HFFc6 (cell line): ENCODE measurements at places on chromosomes 13 and 19.

- DNase-seq = no peak
These were observed 265.7 kb downstream of the ZNF536 start for GRCh38 chr19:30637926-30638325.

GRCh38 chr13:25217023-25217885 is 45.2 kb upstream of the AMER2 start:
- peak; percentile 63 for DNase-seq

DNA sequence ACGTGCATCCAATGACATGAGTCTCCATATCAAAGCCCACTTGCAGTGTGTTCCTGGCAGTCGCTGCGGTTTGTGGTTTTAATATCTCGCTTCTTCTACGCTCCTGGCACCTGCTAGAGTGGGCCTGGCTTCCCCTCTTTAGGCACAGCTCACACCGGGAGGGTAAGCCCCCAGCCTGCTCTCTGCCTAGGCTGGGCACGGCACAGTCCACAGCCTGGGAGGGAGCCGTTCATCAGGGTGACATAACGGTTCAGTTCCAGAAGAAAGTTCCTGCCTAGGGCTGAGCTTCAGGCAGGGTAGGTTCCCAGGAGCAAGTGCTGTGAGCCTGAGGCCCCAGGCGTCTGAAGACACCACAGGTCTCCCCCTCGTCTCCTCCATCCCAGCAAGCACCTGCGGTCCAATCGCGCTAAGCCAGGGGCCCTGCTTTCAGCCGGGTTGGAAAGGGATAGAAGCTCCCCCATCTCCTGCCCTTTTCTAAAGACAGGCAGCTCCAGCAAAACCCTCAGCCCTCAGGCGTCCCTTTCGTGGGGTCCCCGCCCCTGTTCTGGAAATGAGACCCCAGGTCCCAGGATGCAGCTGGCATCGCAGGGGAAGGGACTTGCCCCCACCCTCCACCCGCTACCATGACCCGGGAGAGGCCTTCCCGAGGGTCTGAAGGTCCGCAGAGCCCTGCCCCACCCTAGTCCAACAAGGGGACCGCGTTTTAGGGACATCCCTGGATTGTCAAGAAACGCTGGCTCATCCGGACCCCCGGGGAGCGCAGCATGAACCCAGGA is 121.6 kb upstream of the ZNF507 start:
- DNase-seq = no peak

- DNase-seq = no peak
These were observed 25.6 kb downstream of the RUBCNL start for GRCh38 chr13:46361276-46361934.

GRCh38 chr19:12064590-12065538 is at the start of gene ZNF844:
Gene ZNF844 (plus strand): TSS chr19:12064731. CDS start chr19:12064874, 143 bp downstream.
- DNase-seq = peak; percentile 81

GRCh38 chr19:1992759-1993260 is 22.7 kb downstream of the BTBD2 start:
- DNase-seq = no peak

DNA sequence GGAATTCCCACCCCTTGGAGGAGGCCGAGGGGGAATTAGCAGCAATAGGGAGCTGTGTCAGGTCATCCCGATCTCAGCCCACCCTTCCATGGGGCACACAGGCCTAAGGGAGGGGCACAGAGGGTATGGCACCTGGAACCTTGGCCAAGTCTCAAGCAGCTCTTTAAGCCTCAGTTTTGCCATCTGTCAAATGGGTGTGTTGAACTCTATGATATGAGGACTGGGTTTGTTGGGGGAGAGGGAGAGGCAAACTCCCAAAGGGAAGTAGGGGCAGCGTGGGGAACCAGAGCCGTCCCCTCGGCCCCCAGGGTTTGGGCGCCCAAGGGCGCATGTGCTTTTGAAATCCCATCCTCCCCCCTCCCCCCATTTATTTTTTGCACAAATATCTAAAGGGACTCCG is 49.7 kb downstream of the COLGALT1 start:
- no peak for DNase-seq

DNA sequence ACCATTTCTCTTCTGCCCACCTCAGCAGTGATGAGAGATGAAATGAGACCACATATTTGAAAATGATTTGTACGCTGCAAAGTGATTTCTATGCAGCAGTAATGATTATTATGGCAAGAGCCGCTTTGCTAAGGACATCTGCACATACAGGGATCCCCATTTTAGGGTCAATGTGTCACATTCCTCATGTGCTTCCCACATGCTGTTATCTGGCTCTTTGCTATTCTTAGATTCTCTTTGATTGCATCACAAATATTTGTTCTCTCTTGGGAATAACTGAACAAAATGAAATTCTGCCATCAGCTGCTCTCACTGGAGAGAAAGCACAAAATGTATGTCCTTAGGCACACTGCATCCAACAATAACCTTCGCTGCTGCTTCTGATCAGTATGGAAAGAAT is 209.5 kb upstream of the IPO5 start:
- no peak for DNase-seq

- no peak for DNase-seq
These were observed 167.5 kb upstream of the UBL3 start for GRCh38 chr13:30017880-30018279.

DNA sequence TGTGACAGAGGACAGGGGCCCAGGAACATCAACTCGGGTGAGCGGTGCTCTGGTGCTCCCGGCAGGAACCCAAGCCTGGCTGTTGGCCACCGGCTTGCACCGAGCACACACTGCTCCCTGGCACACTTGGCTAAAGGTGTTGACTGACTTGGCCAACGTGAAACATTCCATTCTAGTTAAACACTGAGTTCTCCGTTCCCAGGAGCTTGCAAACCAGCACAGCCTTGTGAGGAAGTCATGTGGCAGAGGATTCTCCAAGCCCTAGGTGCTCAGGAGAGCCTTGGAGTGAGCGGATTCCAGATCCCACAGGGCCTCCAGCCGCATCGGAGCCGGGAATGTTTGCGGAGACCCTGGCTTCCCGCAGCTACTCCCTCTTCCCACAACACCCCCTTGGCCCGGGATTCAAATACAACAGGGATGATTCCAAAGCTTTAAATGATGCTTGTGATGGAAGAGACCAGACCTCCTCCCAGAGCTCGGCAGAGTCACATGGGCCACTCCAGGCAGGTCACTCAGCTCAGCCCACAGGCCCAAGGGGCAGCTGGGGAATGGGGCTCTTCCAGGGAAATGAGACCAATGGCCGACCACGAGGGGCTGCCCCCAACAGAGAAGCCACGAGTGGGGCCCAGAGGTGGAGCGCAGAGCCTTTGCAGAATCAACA is 2.9 kb downstream of the C13orf46 start:
- DNase-seq = no peak

DNA sequence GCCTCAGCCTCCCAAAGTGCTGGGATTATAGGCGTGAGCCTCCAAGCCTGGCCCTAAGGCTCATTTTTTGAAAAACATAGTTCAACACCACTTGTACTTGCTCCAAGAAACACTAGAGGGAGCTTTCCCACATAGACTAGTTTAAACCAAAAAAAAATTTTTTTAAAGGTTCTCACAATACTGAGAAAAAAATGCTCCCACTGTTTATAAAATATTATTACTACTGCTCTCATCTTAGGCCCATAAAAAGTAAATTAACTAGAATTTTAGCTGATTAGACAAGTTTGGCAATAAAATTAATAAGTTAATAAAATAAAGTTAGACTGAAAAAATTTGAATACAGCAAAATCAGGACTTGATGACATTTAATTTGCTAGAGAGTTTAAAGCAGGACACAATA is 109.5 kb downstream of the TBC1D4 start:
- peak; percentile 57 for DNase-seq

DNA sequence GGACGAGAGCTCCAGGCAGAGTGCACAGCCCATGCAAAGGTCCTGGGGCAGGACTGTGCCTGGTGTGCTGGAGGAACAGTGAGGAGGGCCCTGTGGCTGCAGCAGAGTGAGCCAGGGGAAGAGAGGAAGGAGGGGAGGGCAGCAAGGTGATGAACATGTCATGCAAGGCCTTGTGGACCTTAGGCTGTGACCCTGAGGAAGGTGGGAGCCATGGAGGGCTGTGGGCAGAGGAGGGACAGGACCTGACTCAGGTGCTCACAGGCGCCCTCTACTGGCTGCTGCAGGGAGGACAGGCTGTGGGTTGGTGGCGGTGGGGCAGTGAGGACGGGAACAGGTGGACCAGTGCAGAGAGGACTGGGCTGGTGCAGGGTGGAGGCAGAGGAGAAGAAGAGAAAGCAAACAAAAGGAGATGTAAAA is 170.3 kb downstream of the PTPRS start:
- DNase-seq = no peak

DNA sequence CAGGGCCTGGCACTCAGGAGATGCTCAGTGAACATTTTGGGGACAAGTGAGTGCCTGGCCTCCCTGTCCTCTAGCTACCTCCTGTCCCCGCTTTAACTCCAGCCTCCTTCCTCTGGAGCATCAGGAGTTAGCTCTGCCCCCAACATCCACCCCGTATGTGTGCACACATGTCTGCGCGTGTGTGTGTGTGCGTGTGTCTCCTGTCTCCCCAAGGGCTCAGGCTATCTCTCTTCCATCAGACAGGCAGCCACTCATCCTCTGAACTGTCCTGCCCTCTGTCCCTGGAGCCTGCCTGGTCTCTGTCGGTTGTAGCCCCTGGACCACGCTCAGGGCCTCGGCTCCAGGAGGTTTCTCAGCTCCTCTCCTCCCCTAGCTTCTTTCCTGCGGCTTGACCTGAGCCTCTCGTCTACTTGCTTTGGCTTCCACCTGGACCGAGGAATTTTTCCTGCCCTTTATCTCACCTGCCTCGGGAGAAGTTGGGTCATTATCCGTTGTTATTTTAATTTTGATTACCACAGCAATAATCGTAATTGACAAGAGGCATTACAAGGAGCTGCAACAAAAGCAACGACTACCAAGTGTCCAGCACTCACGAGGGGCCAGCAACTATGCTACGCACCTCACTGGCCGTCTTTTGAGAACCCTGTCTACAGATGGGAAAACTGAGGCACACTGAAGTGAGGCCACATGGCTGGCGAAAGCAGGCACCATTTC is 32.0 kb upstream of the ASF1B start:
- no peak for DNase-seq

DNA sequence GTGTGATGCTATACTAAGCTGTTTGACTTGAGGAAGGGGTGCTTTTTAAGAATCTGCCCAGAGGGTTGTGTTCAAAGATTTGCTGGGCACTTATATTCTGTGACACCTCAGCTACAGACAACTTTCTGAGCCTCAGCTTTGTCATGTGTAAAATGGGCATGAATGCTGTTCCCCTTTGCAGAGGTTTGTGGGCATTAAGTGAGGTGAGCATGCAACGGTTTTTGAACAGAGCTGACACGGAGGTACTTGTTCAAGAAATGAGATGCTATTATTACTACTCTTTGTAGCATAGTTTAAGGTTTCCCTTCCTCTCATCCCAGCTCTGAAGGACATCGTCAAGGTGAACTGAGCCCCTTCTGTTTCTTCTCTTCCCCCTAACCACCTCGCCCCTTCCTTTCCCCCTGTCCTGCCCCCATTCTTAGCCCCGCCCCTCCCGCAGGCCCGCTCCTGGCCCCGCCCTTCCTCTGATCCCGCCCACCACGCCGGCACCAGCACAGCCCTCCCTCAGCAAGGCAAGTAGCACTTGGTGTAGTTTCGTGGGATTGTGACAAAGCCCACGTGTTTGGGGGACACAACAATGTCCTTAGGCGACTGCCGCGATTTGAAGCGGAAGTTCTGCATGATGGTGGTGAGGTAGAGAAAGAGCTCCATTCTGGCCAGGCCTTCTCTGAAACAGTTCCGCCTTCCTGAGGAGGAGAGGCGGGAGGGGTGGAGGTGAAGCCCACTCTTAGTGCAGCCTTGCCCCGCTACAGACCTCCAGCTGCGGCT is 26.1 kb upstream of the CYP2A7 start:
- DNase-seq = no peak

DNA sequence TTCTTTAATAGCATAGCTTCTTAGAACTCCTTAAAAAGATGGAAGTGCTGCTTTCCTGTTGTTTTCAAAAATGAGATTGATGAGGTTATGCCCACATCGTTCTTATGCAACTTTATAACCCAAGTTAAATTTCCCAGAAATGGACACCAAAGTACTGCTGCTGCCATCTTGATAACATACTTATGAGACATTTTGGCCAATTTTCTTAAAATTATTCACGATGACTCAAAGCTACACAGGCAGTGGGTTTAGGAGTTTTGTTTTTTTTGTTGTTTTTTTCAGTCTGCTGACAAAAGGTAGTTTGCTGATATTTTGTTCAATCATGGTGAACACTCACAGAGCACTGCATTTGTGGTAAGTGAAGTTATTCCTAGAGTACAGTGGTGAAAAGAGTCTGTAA is 54.9 kb upstream of the RFC3 start:
- DNase-seq = no peak

GRCh38 chr13:109130093-109130835 is 500.9 kb downstream of the MYO16 start:
- no peak for DNase-seq

DNA sequence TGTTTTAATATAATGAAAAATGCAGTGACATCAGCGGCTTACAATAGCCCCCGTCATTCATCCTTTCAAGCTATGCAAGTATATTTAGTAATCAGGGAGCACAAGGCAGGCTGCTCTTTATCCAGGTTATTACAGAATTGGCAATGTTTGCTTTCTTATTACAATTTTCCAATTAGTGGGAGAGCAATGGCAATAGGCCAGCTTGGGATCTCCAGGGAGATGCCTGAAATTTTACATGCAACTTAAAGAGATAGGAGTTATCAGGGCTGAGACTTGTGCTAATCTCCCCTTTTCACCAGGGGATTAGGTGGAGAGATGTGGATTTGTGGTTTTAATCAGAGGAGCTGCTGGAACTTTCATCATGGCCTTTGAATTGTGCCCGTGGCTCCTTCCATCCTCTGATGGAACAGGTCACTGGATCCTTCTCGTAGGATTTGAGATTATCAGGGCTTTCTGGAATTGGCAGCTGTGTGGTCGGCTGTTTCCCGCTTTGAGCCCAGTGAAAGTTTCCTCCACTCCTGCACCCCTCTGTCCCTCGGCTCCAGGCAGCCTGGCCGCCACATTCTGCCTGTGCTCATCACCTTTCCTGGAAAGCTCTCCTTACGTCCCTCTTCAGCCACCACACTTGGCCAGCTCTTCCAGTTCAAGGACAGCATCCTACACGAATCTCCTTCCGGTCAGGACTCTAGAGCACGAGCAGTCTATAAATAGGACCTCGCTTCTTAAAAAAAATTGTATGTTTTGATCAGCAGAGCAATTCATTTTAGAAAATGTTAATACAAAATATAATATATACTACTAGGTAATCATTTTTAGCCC is 47.0 kb downstream of the CBY2 start:
- DNase-seq = no peak

GRCh38 chr13:110012102-110012739 is 225.8 kb upstream of the IRS2 start:
- DNase-seq = peak; percentile 97
